ENCODE measurements at places on chromosomes 3 and 15. TPM values are rescaled to one million over a fixed set of nuclear protein-coding genes. Genes with fewer than 3 reads are reported as not detected.
A peak's percentile ranks its signal among the peaks of the same experiment; 100 is the strongest.

- DNase-seq = no peak
Observed at GRCh38 chr15:77002436-77002835, 7.5 kb downstream of the PSTPIP1 start.

DNA sequence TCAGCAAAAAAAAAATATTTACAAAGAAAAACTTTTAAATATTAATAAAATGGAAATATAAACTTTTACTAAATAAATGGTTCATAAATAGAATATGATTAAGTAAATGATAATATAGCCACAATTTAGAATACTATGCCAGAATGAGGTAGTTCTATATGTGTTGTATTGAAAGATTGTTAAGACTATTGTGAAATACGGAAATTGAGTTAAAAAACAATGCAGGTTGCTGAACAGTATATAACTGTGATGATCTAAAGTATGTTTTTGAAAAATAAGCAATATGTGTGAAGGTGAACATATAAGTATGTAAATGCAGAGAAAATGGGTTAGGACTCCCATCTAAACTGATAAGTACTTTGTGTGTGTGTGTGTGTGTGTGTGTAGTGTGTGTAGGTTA lies 1.2 kb downstream of the ZNF35 start:
- DNase-seq = no peak

GRCh38 chr3:51530485-51530884 lies 8.0 kb upstream of the RAD54L2 start:
- DNase-seq = no peak

DNA sequence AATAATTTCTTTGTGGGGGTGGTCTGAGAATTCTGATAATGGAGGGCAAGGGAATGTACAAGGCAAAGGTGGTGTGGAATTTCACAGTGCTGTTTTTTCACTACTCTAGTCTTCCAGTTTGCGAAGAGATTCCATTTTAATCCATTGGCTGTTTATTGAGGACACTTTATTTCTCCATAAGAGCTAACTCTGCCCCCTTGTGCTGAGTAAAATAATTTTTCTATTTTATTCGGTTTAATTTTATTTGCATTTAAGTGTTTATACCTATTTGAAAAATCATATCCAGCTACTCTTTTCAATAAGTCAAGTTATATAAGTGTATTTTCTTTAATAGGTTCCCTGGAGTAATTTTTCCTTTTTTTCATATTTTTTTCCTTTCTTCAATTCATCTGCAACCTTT lies 840.1 kb downstream of the TUSC7 start:
- DNase-seq = no peak

DNA sequence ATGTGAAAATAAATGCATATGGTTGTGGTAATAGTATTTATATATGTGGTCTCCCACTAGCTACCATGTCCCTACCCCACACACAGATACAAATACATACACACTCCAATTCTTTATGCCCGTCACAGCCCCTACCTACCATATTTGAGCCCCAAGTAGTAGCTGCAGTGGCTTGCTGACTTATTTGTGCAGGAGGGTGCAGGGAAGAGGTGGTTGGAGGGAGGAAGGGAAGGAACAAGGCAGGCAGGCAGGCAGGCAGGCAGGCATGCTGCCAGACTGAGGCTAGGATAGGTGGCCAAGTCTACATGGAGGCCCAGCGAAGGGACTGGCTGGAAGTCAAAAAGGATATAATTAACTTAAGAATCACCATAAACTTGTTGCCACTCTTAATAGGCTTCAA lies 82.9 kb downstream of the SCN11A start:
- DNase-seq = no peak

- no peak for DNase-seq
Observed at GRCh38 chr3:46926447-46926846, 48.9 kb downstream of the PTH1R start.

DNA sequence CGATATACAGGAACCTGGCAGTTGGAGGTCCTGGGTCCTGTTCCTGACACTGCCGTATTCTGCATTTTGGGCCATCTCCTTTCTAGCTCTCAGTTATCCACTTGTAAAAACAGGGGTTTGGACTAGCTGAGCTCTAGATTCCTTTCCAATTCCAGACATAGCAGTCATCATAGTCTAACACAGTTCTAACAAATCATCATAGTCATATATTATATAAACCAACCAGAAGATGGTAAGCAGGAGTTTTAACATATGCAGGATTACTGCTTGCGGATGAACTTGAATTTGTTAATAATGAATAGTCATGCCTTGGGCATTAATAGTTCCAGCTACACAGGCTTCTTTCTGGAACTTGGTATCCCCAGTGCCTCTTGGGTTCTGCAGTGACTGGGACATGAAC lies 26.6 kb downstream of the MASP1 start:
- no peak for DNase-seq

GRCh38 chr3:60096403-60096802 lies 1046.6 kb upstream of the CFAP20DC start:
- DNase-seq = no peak

DNA sequence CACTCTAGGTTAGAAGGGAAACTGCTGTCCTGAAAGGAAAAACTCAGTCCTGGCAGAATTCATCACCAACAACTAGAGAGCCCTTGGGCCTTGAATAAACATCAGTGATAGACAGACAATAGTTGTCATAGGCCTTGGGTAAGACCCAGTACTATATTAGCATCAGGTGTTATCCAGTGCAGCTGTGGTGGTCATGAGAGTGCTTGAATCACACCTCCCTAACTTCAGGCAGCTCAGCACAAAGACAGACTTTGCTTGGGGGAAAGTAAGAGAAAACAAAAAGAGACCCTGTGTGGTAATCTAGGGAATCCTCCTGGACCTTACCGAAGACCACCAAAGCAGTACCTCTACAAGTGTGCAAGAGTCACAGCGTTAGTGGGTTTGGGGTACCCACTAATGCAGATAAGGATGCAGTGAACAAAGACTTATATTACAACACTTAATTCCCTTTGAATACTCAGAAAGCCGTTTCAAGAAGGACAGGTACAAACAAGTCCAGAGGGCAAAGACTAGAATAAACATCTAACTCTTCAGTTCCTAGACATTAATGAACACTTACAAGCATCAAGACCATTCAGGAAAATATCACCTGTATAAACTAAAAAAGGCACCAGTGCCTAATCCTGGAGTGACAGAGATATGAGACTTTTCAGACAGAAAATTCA lies 332.3 kb upstream of the EPHA3 start:
- no peak for DNase-seq

GRCh38 chr3:178875836-178876235 lies 195.8 kb downstream of the ZMAT3 start:
- DNase-seq = no peak

- DNase-seq = no peak
Observed at GRCh38 chr3:14477311-14477935, 62.7 kb downstream of the GRIP2 start.

GRCh38 chr3:41163006-41163405 lies 36.3 kb upstream of the CTNNB1 start:
- DNase-seq = no peak

- DNase-seq = no peak
Observed at GRCh38 chr15:26475554-26475953, 297.3 kb downstream of the GABRB3 start.

DNA sequence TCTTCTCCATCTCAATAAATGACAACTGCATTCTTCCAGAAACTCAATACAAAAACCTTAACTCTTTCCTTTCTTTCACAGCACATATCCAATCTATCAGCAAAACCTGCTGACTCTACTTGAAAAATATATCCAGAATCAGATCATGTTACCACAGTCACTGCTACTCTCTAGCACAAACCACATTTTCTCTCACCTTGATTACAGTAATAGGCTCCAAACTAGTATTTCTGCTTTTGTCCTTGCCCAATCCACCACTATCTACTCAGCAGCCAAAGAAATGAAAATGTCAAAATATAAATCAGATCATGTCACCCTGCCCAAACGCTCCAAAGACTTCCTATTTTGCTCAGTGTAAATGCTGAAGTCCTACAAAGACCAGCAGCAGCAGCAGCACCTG lies 15.2 kb downstream of the TMCC1 start:
- DNase-seq = no peak

DNA sequence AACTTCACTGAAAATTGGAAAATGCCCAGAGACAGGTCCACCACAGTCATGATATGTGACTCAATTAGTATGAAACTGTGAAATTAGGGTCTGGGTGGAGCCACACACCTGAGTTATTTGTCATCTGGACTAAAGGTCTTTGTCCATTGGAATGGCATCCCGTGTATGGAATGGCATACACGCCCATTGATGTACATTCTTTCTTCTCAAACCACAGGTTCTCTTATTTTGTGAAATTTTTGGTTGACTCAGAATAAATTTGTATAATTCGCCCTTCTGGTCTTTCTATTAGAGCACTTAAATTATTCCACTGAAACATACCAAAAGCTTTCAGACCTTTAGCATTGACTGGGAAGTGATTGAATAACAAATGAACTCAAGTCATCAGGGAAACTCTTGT lies 66.8 kb upstream of the UBE2E1 start:
- no peak for DNase-seq

- no peak for DNase-seq
Observed at GRCh38 chr3:62672270-62672987, 202.8 kb downstream of the CADPS start.

- DNase-seq = no peak
Observed at GRCh38 chr15:57462381-57462780, 86.1 kb downstream of the CGNL1 start.

- peak; percentile 23 for DNase-seq
Observed at GRCh38 chr15:80619680-80620079, 75.4 kb upstream of the ABHD17C start.

DNA sequence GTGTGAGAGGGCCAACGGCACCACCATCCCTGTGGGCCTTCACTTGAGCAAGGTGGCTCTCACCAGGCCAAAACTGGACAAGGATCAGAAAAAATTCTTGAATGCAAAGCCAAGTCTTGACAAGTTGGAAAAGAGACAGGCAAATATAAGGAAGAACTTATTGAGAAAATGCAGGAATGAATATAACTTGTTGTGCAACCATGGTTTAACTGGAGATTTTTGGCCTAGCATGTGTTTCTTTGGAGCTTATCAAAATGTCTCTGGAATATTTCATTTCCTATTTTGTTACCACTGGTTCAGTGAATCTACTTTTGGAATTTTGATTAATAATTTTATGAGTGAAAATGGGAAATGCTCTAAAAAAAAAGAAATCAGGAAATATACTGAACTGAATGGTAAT lies 42.5 kb downstream of the MCTP2 start:
- no peak for DNase-seq

DNA sequence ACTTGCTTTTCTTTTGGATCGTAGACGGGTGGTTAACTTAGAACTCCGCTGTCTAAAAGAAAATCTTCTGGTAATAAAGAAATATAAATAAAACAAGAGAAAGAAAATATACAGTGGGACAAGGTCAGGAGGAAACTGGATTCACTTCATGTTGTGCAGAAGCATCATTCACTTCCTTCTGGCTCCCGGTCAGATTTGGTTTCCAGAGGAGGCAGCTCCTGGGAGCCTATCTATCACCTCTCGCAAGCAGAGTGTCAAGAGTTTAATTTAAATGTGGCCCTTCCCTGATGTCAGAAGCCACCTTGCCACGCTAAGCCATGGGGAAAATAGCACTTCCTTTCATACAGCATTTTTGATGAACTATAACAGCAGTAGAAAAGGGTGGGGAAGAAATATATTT lies 139.1 kb downstream of the NSMCE3 start:
- no peak for DNase-seq

DNA sequence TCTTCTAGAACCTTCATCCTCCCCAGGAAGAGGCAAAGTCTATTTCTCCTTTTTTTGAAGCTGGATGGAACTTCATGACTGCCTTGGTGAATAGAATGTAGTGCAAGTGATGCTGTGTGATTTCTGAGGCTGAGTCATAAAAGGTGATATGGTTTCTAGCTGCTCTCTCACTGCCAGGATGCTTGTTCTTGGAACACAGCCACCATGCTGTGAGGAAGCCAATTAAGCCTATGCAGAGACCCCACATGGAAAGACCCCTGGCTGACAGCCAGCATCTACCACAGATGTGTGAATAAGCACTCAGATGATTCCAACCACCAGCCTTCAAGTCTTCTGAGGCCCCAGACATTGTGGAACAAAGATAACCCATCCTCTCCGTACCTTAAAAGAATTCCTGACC lies 57.0 kb downstream of the ISL2 start:
- DNase-seq = no peak

GRCh38 chr3:188220988-188221818 lies 67.2 kb downstream of the LPP start:
- no peak for DNase-seq

DNA sequence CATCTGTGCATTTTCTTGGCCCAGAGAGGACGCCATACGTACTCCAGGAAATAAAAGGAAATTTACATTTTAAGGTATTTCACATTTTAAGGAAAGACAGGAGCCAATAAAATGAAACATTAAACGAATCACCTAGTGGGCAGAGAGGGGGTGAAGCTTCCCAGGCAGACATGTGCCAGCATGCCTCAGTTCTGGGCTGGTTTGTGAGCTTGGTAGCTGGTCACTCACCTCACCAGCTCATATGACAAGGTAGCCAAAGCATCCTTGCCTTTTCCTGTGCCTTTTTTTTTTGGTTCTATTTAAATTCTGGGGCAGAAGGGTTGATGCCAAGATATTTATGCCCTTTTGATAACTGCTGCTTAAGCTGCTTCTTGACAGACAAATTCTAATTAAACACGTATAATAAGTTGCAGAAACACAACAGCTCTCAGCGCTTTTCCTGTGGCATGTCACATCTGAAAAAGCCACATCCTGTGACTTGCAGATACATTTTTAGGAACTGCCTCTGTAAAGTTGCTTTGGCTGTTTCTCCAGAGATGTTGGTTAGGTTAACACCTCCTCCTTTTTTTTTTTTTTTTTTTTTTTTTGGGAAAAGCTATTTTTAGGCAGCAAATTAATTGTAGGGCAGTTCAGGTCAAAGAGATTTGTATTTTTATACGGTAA lies 218.6 kb downstream of the PDCD6IP start:
- no peak for DNase-seq

DNA sequence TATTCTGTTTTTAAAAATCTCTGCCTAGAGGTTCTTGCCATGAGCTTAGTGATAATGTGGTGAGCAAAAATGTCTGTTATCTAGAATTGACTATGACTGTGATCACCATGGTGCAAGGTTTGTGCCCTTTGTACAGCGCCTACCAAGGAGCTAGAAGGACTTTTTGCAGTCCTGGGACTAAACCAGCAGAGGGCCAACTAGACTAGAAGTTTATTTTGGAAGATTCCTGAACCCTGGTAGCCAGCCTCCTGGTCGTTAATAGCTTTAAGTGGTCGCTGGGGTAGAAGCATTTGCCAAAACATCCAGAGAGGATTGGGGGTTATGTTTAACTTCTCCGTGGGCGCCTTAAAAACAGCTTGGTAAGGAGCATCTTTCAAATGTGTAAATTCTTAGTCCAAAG lies 7.8 kb downstream of the SCG5 start:
- no peak for DNase-seq

The PLCB2 gene
- polyA plus RNA-seq = 11.7 TPM

The ST3GAL6 gene
- 7.7 TPM for polyA plus RNA-seq

The CEP152 gene
- 6.4 TPM for polyA plus RNA-seq

The ZNF501 gene
- polyA plus RNA-seq = 6.1 TPM

The PDIA3 gene
- 546 TPM for polyA plus RNA-seq

The CYP8B1 gene
- polyA plus RNA-seq = 0.75 TPM

The SCN11A gene
- 1.1 TPM for polyA plus RNA-seq

The UCN2 gene
- 0.87 TPM for polyA plus RNA-seq

The FGD5 gene
- 6.3 TPM for polyA plus RNA-seq

The USP19 gene
- 40.4 TPM for polyA plus RNA-seq

The GREM1 gene
- 26.2 TPM for polyA plus RNA-seq

The COL6A5 gene
- 2.2 TPM for polyA plus RNA-seq

The RARB gene
- 9.1 TPM for polyA plus RNA-seq

The NMD3 gene
- polyA plus RNA-seq = 46.7 TPM
